ENCODE measurements at places on chromosomes 12 and 14. TPM values are rescaled to one million over a fixed set of nuclear protein-coding genes. Genes with fewer than 3 reads are reported as not detected.

TNFAIP2 gene
- 6.1 TPM for polyA plus RNA-seq

CLSTN3 gene
- 61.0 TPM for polyA plus RNA-seq

SRGAP1 gene
- 4.8 TPM for polyA plus RNA-seq

IFNG-AS1 gene
- polyA plus RNA-seq, result not detected

HSPB8 gene
- polyA plus RNA-seq, result not detected

FIGNL2 gene
- 0.21 TPM for polyA plus RNA-seq

SLCO1B1 gene
- not detected for polyA plus RNA-seq

INSM2 gene
- polyA plus RNA-seq, result 0.98 TPM

MRPL42 gene
- 236 TPM for polyA plus RNA-seq

FAM186B gene
- not detected for polyA plus RNA-seq

PTGER2 gene
- not detected for polyA plus RNA-seq

TAS2R43 gene
- 1.1 TPM for polyA plus RNA-seq

GLS2 gene
- 10.5 TPM for polyA plus RNA-seq

PTPN6 gene
- polyA plus RNA-seq, result not detected

CLEC4D gene
- polyA plus RNA-seq, result not detected

GPR135 gene
- polyA plus RNA-seq, result 3.0 TPM

SP1 gene
- polyA plus RNA-seq, result 7.3 TPM

LYZ gene
- polyA plus RNA-seq, result not detected

CCDC198 gene
- polyA plus RNA-seq, result not detected

BTBD6 gene
- polyA plus RNA-seq, result 120 TPM

KRT83 gene
- polyA plus RNA-seq, result not detected

LALBA gene
- polyA plus RNA-seq, result not detected

KIAA0586 gene
- 10.3 TPM for polyA plus RNA-seq

ZDHHC22 gene
- 5.1 TPM for polyA plus RNA-seq

KLHDC1 gene
- polyA plus RNA-seq, result 5.2 TPM

TPH2 gene
- 0.12 TPM for polyA plus RNA-seq

PRIMA1 gene
- polyA plus RNA-seq, result not detected

RNASE3 gene
- not detected for polyA plus RNA-seq

METTL17 gene
- 231 TPM for polyA plus RNA-seq

TCL1B gene
- polyA plus RNA-seq, result not detected

PAWR gene
- 13.4 TPM for polyA plus RNA-seq

EFS gene
- 0.92 TPM for polyA plus RNA-seq

CLEC4A gene
- polyA plus RNA-seq, result 4.1 TPM

SMIM41 gene
- not detected for polyA plus RNA-seq

All from neural cell (in vitro differentiated cells).